Stimulated activated CD8-positive, alpha-beta memory T cell treated with anti-CD3 and anti-CD28 coated beads, Interleukin-7, amount 100 ng/mL, for 4 hours (primary cell): ENCODE measurements at places on chromosomes 2 and 18.

GRCh38 chr2:43842866-43843226 lies 4.1 kb downstream of the ABCG8 start:
- no peak for DNase-seq

DNA sequence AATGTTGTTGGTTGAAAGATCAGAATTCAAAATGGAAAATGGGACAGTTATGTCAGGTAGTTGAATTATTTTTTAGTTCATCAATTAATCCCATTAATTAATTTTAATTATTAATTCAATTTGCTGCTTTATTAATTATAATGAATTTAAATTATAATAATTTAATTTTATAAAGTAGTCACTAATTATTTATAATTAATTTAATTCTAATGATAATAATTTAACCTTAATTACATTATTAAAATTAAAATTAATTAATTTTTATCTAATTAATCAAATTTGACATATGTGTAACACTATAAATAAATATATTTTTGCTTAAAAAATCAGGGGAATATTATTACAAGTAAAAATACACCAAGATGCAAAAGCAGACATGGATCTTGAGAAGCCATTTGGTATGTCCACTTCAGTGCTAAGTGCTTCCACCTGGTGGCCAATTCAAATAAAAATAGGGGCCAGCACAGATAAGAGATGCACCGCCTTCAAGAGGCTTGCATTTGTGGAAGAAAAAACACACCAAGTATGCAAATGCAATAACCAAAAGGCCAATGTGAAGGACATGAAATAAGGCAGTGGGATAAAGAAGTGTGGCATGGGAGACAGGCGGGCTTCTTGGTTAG lies 73.2 kb downstream of the MBP start:
- DNase-seq: no peak

- DNase-seq: no peak
Observed at GRCh38 chr2:136238286-136239078, 120.5 kb upstream of the CXCR4 start.

GRCh38 chr2:165584126-165584654 lies 114.7 kb downstream of the CSRNP3 start:
- DNase-seq: no peak

- DNase-seq: no peak
Observed at GRCh38 chr2:61471905-61472805, 1.3 kb upstream of the USP34 start.

DNA sequence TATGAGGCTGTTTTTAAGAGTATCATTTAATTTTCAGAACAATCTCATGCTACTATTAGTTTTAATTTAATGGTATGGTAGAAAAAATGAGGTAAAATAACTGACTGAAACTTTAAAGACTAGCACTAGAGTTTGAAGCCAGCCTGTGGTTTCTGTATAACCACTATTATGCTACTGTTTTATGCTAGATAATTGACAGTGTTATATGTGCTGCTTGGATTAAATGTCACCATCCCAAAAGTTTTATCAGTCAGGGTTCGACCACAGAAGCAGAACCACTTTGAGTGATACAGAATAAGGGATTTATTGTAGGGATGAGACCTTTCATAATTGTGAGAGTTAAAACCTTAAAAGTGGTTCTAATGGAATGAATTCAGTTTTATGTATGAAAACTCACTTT lies 271.6 kb downstream of the PTGR3 start:
- DNase-seq: no peak

GRCh38 chr18:58095655-58096054 lies 51.6 kb downstream of the NEDD4L start:
- DNase-seq: no peak

DNA sequence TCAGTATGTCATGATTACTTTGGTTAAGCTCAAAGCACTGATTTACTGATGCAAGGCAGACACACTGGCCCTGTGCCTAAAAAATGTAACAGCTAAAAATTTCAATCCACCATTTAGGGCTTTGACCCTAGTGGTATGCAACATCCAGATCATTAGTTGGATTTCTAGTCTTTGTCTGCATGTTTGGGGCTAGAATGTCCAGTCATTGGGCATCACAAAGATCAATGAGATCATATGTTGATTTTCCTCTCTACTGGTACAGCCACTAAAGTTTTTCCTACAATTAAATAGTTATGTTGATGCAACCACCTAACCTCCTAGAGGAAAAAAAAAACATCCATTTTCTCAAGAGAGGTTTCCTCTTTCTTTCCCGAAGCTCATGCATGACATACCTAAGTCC lies 53.4 kb upstream of the REV1 start:
- no peak for DNase-seq

DNA sequence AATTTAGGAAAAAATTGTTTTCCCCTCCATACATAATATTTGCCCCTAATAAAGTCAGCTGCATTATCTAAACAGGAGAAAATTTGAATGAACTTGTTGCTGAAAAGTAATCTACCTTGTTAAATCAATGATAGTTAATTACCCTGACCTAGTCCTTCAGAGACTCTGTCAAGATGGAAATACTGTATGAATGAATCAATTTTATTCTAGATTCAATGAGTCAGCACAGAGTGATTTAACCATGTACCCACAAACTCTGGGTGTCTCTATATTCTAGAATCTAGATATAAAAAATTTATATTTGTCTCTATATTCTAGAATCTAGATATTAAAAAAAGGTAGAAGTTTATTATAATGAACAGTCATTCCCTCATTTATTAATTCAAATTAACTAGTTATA lies 36.2 kb downstream of the NDUFAF7 start:
- no peak for DNase-seq

DNA sequence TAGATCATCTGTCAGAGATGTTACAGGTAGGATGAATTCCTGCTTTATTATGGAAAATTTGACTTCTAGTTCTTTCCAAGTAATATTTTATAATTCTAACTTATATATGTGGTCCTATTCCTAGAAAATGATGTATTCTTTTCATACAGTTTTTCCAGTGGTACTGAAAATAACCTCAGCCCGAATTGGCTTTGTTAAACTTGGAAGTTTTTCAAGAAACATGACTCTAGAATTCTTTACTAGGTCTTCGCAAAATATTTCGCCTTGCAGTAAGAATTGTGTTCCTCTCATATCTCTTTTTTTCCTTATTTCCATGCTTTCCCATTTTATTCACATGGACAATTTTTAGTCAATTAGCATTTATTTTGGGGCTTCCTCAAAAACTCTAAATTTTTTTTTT lies 60.5 kb downstream of the BMPR2 start:
- DNase-seq: no peak

- DNase-seq: no peak
Observed at GRCh38 chr2:44148999-44149398, 19.7 kb upstream of the PPM1B start.

GRCh38 chr18:8793445-8794155 lies 88.2 kb downstream of the MTCL1 start:
- DNase-seq: no peak
